Right renal cortex interstitium (tissue), 3 donors: ENCODE measurements at places on chromosomes 7 and 10. TPM values are rescaled to one million over a fixed set of nuclear protein-coding genes. Genes with fewer than 3 reads are reported as not detected.

- DNase-seq, result no peak
Measured at GRCh38 chr10:12348870-12349628, at the start of gene CAMK1D. TSS of gene CAMK1D (plus strand) at chr10:12349547.

GRCh38 chr10:86287110-86287793 is 79.3 kb downstream of the GRID1 start:
- DNase-seq, result no peak

CYP3A7 gene
- polyA plus RNA-seq, result 0.46 TPM

DNA sequence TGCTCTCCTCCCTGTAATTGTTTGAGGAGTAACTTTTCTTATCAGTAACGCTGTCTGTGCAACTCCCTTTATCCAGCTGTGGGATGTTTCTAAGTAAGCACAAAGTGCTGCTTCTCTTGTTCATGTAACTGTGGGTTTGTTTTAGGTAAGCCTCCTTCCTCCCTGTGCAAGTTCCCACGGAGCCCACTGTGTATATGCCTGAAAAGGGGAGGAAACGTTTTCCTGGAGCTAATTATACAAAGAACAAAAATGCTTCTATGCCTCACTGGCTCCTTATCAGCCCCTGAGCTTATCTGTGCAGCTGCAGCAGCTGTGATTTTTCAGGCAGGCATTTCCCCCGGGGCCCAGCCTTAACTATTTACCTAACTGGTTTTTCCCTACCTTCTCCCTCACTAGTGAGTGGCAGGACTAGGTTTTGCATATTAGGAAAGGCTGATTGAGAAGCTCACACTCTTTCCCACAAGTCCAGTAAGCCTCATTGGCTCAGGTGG is 593.4 kb upstream of the GHITM start:
- DNase-seq, result no peak

ENKUR gene
- 5.5 TPM for polyA plus RNA-seq

DNA sequence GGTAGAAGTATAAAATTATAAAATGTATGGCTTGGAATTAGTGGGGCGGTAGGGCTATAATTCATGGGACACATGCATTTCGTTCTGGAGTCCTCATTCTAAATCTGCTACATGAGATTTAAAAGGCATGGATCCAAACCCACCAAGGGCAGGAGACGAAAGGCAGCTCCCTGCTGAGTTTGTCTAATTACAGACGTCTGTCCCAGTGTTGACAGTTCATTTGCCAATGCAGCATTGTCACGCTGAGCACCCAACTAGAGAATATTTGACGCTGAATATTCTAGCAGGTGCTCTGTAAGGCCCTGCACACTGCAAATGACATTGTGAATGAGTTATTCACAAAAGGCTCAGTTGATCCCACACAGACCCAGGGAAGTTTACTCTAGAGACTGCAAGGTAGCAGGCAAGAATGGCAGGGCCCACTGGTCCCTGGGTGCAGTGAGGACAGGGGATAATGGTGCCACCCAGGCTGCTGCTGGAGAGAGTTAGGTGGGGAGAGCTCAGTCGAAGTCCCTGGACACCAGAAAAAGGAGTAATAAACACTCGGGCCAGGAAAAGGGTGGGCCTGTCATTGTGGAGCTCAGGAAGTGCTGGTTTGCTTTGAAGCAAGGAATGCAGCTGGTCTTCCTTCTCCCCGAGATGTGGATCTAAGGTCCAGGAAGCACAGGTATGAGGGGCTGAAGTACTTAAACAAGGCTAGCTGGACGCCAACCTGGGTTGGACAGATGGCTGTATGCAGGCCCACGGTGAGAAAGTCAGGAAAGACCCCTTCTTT is 75.0 kb upstream of the JCAD start:
- DNase-seq, result no peak

FAM180A gene
- not detected for polyA plus RNA-seq

- DNase-seq, result no peak
Measured at GRCh38 chr7:20290505-20291111, 40.1 kb upstream of the ITGB8 start.

DNA sequence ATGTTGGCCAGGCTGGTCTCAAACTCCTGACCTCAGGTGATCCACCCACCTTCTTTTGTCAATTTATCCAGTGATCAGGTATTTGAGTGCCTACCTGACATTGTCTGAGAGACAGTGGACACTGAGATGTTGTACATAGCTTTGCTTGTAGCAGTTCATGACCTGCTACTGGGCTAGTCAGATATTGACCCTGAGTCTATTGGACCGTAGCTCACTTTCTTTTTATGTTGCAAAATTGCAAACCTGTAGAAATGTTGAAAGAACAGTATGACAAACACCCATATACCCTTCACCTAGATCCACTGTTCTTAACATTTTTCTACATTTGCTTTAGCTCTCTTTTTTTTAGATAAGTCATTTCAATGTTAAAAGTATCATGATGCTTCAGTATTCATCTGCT is 410.4 kb upstream of the GALNT17 start:
- no peak for DNase-seq

DNA sequence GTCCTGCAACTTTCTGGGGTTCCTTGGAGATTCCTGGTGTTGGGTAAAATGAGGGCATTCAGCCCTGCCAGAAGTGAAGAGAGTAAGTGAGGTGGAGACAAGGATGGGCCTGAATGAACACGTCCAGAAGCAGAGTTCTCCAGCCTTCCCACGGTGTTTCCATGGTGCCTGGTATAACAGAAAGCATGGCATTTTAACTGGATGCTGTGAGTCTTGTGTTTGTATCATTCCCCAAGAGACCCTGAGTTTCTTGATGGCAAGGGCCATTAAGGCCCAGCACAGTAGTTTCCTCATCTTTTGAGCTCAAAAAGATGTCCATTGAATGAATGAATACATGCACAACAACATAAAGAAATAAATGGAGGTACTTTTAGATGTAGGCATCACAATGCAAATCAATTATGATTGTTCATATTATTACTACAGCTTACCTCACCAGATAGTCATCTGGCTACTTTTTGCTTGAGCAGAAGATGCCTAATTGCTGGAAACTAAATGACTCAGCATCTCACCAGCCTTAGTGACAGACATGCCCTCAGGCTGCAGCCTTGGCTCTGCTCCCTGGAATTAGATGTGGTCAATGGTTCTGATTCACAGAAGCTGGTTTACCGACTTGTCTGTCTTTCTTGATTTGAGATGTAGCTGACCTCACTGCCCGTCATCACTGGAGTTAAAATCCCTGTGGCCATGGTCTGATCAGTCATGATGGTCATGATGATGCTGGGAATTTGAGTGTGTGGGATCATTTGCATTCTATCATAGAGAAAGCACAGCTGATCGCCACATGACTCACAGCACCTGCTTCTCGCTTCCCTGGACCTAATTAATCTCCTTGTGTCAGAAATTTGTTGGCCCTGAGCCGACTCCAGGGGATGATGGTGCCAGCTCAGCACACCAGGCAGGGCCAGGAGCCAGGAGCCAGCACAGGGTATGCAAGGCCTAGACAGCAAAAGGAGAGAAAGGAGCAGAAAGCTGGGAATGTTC is 83.9 kb downstream of the CXCL12 start:
- no peak for DNase-seq

DNA sequence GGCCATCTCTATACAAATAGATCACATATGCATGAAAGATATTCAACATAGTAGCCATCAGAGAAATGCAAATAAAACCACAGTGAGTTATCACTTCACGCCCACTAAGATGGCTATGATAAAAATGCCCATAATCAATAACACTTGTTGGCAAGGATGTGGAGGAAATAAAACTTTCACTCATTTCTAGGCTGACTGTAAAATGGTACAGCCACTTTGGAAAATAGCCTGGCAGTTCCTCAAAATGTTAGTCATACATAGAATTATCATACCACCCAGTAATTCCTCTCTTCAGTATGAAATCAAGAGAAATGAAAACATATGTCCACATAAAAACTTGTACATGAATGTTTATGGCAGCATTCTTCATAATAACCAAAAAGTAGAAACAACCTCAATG is 324.9 kb downstream of the LRRTM3 start:
- DNase-seq, result no peak

DNA sequence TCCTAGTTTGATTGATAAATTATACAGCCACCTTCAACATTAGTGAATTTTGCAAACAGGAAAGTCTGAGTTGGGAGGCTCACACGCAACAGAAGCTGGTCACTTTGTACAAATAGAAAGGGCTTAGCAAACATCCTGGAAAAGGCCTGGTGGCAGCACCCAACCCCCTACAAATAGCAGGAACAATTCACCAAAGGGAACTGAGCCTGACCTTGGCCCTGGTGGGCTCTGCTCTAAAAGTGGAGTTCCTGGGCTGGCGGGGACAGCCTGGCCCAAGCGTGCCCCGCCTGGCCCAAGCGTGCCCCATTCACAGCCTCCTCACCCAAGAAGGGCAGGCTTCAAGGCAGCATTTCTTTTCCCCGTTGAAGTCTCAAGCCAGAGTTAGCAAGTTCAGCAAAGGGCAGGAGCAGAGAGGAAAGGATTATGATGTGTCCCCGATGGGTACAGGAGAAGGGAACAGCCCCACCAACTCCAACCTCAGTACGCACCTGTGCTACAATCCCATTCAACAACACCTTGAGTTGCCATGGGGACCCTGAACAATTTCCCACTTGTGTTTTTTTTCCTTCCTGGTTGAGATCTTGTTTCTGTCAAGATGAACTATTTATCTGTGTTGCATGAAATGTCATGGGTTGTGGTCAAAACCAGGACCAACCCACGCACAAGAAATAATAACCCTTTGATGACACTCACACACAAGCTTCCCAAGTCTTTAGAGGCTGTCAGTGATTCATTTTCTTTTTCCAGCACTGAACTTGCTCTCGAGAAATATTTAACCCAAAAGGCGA is 43.4 kb downstream of the RGS10 start:
- no peak for DNase-seq

ADRA2A gene
- polyA plus RNA-seq, result 2.0 TPM

GRCh38 chr7:23109470-23109869 is 3.9 kb downstream of the KLHL7 start:
- DNase-seq, result no peak

DNA sequence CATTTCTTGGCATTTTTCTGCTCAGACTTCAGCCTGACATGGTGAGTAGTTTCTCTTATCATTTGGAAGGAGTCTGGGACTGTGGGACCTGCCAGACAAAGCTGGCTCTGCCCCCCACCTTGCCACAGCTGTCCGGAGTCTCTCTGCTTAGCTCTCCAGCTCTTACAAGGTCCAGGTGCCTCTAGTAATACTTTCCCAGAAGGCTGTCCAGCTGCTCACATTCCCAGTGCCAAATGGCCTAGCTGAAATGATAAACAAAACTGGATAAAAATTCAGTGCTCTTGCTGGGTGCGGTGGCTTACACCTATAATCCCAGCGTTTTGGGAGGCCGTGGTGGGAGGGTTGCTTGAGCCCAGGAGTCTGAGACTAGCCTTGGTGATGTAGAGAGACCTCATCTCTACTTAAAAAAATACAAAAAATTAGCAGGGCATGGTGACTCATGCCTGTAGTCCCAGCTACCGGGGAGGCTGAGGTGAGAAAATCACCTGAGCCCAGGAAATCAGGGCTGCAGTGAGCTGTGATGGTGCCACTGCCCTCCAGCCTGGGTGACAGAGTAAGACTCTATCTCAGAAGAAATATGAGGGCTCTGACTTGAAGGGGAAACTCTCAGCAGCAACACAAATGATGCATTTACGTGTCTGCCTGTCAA is 86.8 kb downstream of the C10orf90 start:
- DNase-seq, result no peak

DNA sequence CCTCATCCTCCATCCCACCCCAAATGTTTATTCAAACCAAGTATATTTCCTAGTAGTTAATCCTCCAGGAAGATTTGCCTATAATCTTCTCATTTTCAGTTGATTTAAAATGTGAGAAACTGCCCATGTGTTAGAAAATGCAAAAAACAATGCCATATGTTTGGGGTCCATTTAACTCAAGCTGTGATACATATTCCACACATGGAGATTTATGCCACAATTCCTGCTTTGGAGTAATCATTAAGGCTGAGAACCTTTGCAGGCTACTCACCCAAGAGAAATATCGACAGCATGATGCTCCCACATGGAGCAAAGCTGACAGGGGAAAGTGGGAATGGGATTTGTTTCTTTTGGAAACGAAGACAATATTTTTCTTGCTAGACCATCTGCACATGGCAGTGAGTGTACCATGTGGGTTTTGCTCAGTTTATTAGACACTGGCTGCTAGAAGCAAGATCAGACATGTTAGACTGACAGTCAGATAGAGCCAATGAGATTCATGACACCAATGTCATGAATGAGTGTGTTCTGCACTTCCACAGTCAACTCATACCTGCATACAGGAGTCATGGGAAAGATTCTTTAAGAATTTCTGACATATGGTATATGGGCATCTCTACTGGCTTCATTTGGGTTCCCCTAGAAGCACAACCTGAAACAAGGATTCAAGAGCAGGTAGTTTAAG is 3.4 kb upstream of the GRM8 start:
- DNase-seq, result no peak

SUN3 gene
- not detected for polyA plus RNA-seq

NKX1-2 gene
- not detected for polyA plus RNA-seq

DNA sequence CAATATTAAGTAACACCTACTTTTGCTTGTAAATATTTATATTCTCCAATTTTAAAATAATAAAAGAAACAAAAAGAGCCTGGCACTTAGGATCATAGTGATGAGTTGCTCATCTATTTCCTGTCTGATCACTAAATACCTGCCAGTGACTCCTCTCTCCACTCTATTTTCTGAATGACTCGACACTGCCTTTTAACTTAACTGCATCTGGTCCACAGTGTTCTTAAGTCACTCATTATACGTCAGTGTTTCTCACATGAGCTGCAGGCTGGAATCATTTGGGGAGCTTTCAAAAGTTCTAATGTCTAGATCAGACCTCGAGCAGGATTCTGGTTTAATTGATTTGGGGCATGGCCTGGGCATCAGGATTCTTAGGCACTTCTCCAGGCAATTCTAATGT is 78.0 kb upstream of the AGBL3 start:
- no peak for DNase-seq

DNA sequence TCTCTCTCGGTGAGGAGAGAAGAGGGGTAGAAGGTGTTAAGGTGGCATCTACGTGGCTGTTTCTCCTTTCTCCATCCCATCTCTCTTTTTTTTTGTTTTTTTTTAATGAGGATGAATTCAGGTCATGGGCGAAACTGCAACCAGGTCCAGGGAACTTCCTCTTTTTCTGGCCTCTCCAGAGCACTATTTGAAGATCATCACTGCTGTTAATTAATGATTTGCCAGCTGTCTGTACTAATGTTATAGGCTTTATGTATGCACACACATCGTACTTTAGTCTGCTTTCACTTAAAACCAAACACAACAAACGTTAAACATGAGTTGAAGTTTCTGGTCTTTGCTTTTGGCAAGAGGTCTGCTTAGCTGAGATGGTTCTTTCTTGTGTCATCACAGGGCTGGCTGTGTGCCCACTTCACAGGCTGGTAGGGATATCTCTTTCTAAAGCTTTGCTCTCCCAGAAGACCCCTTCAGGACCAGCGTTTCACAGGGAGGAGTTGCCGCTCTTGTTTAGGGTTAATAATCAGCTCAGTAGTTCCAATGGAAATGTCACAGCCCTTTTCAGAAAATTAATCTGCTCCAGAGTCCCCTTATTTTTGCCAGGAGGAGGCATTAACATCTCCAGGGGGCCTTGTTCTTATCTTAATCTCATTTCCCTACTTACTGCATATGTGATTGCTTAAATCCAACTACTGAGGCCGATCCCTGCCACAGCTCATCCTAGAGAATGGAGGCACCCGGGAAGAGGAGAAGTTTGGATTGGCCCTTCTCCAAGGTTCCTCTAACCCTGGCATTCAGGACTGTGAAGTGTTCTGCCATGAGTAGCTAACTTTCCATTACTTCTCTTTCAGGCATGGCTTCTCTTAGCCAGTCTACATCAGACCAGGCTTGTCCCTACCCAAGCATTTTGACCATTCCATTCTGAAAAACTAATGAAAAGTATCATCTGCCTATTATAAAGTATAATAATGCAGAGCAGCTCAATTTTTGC is 273.9 kb upstream of the NFE2L3 start:
- DNase-seq, result no peak
